ENCODE measurements at places on chromosomes 1 and 21. TPM values are rescaled to one million over a fixed set of nuclear protein-coding genes. Genes with fewer than 3 reads are reported as not detected.

DNA sequence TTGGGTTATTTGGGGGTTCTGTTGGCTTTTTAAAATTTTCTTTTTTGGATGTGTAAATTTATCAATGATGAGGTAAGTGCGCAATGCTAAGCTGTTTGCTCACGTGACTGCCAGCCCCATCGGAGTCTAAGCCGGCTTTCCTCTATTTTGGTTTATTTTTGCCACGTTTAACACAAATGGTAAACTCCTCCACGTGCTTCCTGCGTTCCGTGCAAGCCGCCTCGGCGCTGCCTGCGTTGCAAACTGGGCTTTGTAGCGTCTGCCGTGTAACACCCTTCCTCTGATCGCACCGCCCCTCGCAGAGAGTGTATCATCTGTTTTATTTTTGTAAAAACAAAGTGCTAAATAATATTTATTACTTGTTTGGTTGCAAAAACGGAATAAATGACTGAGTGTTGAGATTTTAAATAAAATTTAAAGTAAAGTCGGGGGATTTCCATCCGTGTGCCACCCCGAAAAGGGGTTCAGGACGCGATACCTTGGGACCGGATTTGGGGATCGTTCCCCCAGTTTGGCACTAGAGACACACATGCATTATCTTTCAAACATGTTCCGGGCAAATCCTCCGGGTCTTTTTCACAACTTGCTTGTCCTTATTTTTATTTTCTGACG lies 3.1 kb downstream of the OLIG2 start:
- H3K27ac ChIP-seq: no peak overlapping the region
- no peaks in the 10 kb centered on the region for H3K27me3 ChIP-seq
- no peak for DNase-seq
- H3K4me3 ChIP-seq: peak overlapping the region; percentile 28
- peaks cover 10% of the 10 kb centered on the region for H3K4me1 ChIP-seq

DNA sequence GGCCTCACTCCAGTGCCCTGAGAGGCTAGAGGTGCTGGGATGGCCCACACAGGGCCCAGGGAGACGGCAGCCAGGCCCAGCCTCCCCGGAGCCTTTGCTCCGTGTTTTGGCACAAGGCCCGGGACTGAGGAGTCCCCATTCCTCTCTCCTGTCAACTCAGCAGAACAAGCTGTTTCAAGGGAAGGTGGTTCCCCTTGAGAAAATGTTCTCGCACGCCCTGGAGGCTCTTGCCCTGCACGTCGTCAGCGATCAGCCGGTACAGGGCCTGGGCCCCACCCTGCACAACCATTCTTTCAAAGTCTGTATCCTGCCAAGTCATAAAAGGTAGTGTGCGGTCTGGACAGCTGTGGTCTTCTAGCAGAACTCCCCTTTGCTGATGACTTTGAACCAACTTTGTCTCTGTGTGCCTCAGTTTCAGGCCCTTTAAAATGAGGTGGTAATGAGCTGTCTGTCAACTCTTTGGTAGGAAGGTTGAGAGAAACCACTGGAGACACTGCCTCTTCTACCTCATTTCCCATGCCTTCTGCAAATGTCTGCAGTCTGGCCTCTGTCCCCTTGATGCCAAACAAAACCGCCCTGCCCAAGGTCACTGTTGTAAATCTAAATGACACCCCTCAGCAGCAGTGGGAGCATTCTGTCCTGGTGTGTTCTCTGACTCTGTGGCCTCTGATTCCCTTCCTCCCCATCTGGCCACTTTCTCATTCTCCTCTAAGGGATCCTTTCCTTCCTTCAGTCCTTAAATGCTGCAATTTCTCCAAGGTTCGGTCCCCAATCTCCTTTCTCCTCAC lies 138.6 kb upstream of the JUN start:
- H3K4me1 ChIP-seq: peaks cover 7% of the 10 kb centered on the region
- no peak overlapping the region for H3K4me3 ChIP-seq
- no peaks in the 10 kb centered on the region for H3K36me3 ChIP-seq
- DNase-seq: no peak
- no peaks in the 10 kb centered on the region for H3K27me3 ChIP-seq

DNA sequence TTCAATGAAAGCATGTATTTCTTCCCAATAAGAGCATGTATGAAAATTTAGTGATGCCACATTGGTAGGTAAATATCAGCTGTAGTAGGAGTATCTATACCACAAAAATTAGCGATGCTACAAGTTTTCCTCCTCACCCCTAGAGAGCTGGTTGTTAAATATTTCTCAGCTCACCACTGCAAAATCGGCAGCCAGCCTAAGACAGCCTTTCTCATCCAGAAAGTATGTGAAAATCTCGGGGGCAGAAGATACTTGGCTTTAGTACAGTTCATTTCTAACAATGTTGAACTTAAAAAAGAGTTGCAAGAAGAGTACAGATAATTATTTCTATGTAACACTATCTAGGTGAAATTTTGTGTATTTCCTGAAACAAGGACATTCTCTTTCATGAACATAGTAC lies 235.4 kb downstream of the TPR start:
- peaks cover 23% of the 10 kb centered on the region for H3K36me3 ChIP-seq
- H3K4me3 ChIP-seq: peak overlapping the region; percentile 3
- peak overlapping the region; percentile 48 for H3K27ac ChIP-seq
- H3K4me1 ChIP-seq: peaks cover 14% of the 10 kb centered on the region
- no peaks in the 10 kb centered on the region for H3K27me3 ChIP-seq

DNA sequence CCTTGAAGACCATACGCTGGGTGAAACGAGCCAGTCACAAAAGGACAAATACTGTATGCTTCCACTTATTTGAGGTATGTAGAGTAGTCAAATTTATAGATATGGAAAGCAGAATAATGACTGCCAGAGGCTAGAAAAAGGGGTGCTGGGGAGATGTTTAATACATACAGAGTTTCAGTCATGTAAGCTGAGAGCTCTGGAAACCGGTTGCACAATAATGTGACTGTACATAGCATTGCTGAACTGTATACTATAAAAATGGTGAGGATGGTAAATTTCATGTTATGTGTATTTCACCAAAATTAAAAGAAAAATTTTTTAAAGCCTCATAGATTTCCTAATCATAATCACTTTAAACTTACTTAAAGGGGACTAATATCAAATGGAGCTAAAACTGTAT lies 110.8 kb downstream of the ZZZ3 start:
- H3K27me3 ChIP-seq: no peaks in the 10 kb centered on the region
- no peak overlapping the region for H3K4me3 ChIP-seq
- no peak for DNase-seq
- peaks cover 29% of the 10 kb centered on the region for H3K36me3 ChIP-seq

DNA sequence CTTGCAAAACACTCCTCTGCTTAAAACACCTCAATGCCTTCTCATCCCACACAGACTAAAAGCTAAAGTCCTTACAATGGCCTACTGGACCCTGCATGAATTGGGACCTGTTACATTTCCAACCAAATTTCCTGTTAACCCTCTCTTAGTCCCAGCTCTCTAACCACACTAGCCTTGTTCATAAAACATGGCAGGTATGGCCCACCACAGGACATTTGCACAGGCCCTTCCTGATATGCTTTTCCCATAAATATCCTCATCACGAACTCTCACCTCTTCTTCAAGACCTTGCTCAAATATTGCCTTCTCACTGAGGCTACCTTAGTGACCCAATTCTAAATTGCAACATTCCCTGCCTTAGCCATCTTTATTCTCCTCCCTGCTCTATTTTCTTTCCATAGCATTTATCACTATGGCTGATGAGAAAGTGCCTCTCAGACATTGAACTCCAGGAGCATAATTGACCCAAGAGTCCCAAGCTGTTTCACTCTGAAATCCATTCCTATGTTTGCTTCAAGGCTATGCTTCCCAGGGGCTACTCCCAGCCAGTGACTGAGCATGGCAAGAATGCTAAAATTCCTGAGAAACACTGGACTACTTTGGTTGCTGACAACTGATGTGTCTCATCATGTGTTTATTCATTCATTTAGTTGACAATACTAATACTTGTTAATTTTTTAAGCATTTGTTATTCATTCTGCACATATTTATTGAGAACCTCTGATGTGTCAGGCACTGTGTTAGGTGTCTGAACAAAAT lies 2.7 kb upstream of the PALMD start:
- H3K27me3 ChIP-seq: no peaks in the 10 kb centered on the region
- H3K4me3 ChIP-seq: no peak overlapping the region
- H3K4me1 ChIP-seq: peaks cover 16% of the 10 kb centered on the region
- H3K36me3 ChIP-seq: no peaks in the 10 kb centered on the region
- no peak for DNase-seq
- H3K27ac ChIP-seq: no peak overlapping the region

DNA sequence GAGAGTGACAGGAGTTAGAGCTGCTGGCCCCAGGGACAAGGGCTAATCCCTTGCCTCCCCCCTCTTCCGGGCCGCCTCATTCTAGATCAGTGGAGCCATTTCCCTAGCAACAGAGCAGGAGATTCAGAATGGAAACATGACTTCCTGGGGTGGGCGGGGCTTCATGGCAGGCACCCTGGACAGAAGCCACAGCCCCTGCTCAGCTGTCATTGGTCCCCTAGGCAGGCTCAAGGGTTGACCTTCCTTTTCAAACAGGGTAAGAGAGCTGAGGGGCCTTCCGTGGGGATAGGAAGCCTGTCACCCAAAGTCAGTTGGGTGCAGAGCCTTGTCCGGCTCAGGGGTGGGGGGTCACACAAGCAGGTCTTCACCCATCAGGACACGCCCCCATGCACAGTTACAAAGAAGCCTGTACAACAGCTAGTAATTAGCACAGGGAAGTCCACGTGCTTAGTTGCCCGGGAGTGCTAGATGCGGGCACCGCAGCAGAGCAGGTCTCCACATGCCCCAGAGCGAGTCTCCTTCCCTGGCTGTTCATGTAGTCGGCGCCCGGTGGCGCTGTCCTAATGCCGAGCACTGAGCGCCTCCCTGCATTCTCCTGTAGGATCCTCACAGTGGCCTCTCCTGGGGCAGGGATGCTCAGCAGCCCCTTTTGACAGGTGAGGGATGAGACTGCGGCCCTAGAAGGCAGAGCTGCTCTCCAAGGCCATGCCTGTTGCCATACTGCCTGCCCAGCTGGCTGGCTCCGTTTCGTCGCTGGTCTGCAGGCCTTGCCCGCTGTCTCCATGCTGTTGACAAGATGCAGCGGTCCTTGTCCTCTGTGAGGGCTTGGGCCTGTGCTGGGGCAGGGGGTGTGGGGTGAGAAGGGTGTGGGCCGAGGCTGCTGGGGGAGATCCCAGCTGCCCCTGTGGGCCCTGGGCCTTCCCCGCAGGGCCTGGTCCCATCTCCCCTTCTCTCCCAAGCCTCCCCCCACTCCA lies 5.1 kb downstream of the TMEM201 start:
- no peak overlapping the region for H3K4me3 ChIP-seq
- no peak for DNase-seq
- peaks cover 21% of the 10 kb centered on the region for H3K4me1 ChIP-seq
- no peaks in the 10 kb centered on the region for H3K27me3 ChIP-seq
- no peak overlapping the region for H3K27ac ChIP-seq

DNA sequence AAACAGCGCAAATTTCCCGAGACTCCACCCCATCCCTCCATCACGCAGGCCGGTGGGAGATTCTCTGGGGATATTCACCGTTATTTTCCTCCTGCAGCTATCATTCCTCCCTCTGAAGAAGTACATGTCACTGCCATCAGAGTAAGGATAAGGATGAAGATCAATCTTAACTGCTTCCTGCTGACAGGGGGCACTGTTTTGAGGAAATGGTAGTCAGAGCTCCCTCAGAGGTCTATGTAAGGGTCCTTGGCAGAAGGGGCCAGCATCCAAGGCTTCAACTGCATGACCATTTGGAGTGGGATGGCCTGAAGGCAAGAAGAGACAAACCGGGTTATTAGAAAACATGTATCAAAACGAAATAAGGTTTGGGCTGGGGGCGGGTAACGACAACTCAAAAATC lies 111.5 kb downstream of the KCNK1 start:
- H3K27ac ChIP-seq: no peak overlapping the region
- no peaks in the 10 kb centered on the region for H3K4me1 ChIP-seq
- no peak overlapping the region for H3K4me3 ChIP-seq

DNA sequence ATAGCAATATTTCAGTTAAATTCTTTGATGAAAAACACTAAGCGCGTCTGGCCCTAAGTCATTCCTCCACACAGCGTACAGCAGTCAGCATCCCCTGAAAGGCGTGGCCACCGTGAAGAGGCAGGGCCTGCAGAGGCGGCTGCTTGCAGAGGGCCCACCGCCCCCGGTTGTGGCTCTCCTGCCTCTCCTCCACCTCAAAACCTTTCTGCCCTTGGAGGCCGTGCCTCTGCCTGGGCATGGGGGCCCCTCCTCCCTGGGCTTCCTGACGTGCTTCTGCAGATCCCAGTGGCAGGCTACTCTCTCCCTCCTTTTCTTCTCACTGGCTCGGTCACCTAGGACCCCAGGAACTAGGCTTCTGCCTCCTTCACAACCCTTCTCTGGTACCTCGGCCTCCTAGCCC lies 16.2 kb downstream of the CLSTN1 start:
- H3K36me3 ChIP-seq: no peaks in the 10 kb centered on the region
- no peak overlapping the region for H3K4me3 ChIP-seq
- no peaks in the 10 kb centered on the region for H3K4me1 ChIP-seq
- no peak overlapping the region for H3K27ac ChIP-seq
- H3K27me3 ChIP-seq: no peaks in the 10 kb centered on the region
- DNase-seq: no peak

- H3K27ac ChIP-seq: no peak overlapping the region
- no peak for DNase-seq
- no peak overlapping the region for H3K4me3 ChIP-seq
- no peaks in the 10 kb centered on the region for H3K27me3 ChIP-seq
- no peaks in the 10 kb centered on the region for H3K4me1 ChIP-seq
Measured at GRCh38 chr1:151799179-151800022, 5.8 kb downstream of the LINGO4 start.

DNA sequence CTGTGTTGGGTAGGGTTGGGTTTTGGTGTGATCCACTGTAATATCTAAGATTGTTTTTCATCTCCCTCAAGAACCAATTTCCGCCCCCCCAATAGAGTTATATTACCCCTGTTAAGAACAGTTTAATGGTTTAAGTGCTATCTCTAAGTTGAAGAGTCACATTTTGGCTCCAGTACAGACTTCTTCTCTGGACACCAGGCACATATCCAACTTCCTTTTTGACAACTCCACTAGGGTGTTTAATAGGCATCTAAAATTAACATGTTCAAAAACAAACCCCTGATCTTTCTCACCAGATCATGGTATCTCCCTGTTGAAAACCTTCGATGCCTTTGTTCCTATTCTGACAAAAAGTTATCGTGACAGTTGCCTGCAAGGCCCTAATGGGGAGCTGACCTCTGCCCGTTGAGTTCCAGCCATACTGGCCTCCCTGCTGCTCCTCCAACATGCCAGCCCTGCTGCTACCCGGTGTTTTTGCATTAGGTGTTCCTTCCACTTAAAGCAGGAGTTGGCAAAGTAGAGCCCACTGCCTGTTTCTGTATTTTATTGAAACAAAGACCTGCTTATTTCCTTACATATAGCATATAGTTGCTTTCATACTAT lies 18.6 kb downstream of the USP24 start:
- no peak overlapping the region for H3K27ac ChIP-seq
- H3K4me1 ChIP-seq: peaks cover 30% of the 10 kb centered on the region
- no peaks in the 10 kb centered on the region for H3K27me3 ChIP-seq
- no peak for DNase-seq

- DNase-seq: peak; percentile 66
- H3K27ac ChIP-seq: peak overlapping the region; percentile 74
- no peak overlapping the region for H3K4me3 ChIP-seq
- H3K4me1 ChIP-seq: peaks cover 66% of the 10 kb centered on the region
Measured at GRCh38 chr1:25695090-25695770, 78.6 kb downstream of the MAN1C1 start.

Gene KLF17
- not detected for total RNA-seq

Gene JMJD4
- total RNA-seq: 19.4 TPM

Gene SYDE2
- 17.0 TPM for total RNA-seq

Gene RGS16
- total RNA-seq: 8.8 TPM

Gene SPATA45
- not detected for total RNA-seq

Gene FCMR
- not detected for total RNA-seq
